Esophagus squamous epithelium (tissue), 5 donors: ENCODE measurements at places on chromosomes 1 and 21.

DNA sequence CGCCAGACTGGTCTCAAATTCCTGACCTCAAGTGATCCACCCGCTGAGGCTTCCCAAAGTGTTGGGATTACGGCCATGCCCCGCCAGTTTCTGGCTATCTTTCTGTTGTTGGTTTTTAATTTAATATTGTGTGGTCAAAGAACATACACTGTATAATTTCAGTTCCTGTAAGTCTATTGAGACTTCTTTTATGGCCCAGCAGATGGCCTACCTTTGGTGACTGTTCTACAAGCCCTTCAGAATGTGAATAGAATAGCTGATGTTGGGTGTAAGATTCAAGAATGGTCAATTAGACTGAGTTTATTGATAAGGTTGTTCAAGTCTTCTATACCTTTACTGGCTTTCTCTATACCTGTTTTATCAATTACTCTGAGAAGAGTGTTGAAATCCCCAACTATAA, 10.7 kb downstream of the HES2 start:
- no peak for DNase-seq

GRCh38 chr1:81408419-81408818, 392.3 kb upstream of the ADGRL2 start:
- no peak for DNase-seq

DNA sequence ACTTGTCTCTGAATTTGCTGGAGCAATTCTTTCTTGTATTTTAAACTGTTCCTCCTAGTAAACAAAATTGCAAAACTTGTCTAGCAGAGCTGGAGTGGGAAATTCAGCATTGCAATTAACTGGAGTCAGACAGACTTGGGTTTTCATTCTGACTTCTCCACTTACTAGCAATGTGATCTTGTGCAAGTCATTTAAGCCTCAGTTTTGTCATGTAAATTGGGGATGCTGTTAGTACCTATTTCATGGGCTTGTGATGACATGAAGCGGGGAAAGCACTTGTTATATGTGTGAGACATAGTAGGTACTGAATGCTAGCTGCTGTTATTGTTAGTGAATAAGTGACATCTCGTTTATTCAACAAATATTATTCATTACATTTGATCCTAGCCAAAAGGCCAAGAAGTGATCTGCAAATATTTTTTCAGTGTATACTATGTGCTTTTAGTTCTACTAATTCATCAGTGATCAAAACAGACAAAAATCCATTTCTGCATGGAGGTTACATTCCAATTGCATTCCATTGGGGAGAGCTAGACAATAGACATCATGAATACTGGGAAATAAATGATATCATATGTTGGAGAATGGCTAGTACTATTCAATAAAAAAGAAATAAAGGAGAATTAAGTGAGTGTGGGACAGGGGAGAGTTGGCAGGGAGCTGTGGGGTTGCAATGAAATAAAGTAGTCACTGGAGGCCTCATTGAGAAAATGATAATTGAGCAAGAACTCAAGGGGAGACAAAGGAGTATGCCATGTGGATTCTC, 47.1 kb downstream of the CACHD1 start:
- no peak for DNase-seq

- DNase-seq: no peak
Observed at GRCh38 chr21:39050841-39051587, 132.2 kb downstream of the PSMG1 start.

- DNase-seq: no peak
Observed at GRCh38 chr1:184225283-184226099, 161.3 kb upstream of the C1orf21 start.

DNA sequence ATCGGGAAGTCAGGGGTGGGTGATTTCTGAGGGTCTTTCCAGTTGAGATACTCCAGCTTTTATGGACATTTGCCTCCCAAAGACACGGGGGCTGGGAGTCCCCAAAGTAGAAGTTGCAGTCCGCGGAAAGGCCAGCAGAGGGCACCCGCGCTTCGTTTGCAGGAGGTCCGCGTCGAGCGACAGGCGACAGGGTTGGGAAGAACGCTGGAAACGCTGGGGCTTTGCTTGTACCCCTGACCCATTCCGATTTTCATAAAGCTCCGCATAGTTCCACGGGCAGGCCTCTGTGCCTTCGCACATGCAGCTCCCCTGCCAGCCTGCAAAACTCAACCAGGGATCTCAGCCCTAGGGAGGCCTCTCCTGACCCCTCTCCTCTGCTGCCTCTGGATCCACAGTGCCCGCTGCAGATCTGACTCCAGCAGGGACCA, 44.2 kb upstream of the LAPTM5 start:
- no peak for DNase-seq

GRCh38 chr1:199129247-199129646, 490.4 kb downstream of the PTPRC start:
- DNase-seq: no peak

- DNase-seq: no peak
Observed at GRCh38 chr1:209063767-209064659, 519.5 kb upstream of the CAMK1G start.

DNA sequence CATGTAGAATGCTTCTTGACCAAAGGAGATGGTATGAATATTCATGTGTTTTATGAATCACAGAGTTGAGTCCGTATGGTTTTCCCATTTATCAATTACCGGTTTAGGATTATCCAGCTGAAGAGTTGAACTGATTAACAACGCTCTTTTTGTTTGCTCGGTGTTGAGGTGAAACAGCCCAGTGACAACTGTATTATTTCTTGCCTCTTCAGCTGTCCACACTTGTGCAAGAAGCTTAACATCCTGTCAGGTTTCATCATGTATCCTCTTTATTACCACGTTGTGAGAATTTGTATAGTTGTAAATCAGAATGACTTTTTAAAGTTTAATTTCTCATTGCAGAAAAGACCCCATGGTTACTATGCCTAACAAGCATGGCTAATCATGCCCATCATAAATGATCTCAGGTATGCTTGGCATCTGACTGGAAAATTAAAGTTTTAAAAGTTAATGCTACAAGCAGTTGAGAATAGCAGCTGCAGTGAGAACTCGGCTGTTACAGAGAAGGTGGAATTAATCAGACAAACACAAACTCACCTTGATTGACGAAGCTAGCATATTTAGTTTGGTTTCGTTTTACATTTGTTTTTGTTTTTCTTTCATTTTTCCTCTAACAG, 563.2 kb upstream of the ADGRL2 start:
- DNase-seq: no peak

GRCh38 chr21:39874759-39875158, 7.5 kb downstream of the PCP4 start:
- no peak for DNase-seq

DNA sequence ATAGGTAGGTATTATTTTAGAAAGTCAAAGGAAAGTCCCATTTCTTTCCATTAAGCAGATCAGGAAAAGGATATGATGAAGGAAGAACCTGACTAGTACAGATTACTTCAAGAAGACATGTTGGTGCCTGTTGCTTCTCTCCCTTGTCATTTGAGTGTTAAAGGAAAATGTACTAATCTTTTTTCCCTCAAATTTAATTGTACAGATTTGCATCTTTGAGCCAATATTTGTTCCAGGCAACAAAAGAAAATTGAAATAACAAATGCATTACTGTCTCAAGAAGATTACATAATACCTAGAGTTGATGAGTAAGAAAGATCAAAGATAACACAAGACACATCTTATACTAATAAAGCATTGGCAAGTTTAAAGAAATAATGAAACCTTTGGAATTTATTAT, 566.9 kb upstream of the ZP4 start:
- no peak for DNase-seq

GRCh38 chr1:168654198-168654915, 74.6 kb downstream of the DPT start:
- no peak for DNase-seq

- DNase-seq: no peak
Observed at GRCh38 chr1:39659538-39659937, 12.4 kb downstream of the NT5C1A start.

DNA sequence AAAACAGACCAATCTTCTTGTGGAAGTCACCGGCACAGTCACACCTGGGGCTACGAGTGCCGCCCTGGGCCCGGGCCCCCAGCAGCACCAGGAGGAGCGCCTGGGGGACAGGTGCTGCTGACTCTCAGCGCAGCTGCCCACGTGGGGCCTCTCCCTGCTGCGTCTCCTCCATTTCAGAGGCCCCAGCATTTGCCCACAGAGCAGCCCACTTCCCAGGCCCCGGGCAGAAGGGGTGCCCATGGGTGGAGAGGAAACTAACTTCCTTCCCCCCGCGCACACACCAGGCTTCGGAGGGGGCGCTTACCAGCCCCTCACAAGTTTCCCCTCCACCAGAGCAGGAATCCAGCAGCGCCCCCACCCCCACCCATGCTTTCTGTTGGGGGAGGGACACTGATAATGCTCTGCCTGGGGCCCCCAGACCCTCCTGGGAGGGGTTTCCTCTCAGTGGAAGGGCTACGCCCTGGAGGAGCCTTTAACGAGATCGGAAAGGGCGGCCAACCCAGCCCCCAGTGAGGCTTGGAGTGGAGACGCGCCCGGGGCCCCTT, 440 bp downstream of the TNFRSF25 start:
- no peak for DNase-seq

- DNase-seq: no peak
Observed at GRCh38 chr1:240608707-240609106, 3.2 kb downstream of the GREM2 start.

- no peak for DNase-seq
Observed at GRCh38 chr1:177119311-177119710, 45.2 kb downstream of the ASTN1 start.

DNA sequence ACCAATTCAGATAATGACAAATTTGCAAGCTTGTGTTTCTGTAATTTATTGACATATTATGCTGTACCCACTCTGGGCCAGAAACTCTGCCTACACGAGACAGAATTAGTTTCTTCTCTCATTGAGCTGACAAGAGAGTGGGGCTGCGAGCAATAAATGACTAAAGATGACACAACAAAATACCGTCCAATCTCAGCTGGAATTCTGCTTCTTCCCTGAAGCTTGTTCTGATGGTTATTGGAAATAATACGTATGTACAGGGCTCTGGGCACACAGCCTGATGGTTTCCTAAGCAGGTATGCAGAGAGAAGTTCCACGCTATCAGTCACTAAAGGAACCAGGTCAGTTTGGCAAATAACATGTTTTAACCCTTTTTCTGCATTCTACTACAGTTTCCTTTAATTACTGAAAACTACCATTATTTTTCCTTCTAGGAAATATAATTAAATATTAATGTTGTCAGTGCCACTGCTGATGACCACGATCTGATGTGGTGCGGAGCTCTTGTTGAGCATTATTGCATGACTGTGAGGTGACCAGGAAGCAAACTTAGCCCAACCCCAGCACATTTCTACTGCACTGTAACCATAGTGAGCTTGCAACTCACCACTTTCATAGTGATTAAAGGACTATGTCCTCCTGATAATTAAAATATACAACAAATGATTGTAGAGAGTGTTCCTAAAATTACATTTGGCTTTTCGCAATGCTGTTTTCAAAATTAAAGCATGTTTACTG, 221.4 kb upstream of the L1TD1 start:
- no peak for DNase-seq

DNA sequence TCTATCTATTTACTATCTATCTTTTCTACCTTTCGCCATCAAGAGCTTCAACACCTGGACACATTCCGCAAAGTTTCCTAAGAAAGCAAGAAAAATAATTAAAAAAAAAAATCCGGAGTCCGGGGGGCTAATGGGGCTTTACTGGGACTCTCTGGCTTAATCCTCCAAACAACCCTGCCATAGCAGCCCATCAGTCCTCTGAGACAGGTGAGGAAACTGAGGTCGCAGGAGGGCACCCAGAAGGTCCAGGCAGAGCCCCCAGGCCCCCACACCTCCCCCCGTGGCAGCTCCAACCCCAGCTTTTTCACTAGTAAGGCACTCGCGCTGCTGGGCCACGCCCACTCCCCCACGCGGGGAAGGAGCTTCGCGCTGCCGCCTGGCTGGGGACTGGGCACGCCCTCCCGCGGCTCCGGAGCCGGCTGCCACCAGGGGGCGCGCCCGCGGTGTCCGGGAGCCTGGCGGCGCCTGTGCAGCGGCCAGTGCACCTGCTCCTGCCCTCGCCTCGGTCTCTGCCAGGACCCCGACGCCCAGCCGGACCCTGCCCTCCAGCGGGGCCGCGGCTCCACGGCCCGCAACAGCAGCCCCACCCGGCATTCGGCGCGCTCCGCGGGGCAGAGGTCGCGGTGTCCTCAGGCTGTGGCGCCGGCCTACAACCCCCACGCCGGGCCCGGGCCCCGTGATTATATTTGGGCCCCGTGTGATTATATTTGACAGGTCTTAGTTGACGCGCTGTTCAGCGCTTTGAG, 54.1 kb upstream of the SAMD11 start:
- no peak for DNase-seq

DNA sequence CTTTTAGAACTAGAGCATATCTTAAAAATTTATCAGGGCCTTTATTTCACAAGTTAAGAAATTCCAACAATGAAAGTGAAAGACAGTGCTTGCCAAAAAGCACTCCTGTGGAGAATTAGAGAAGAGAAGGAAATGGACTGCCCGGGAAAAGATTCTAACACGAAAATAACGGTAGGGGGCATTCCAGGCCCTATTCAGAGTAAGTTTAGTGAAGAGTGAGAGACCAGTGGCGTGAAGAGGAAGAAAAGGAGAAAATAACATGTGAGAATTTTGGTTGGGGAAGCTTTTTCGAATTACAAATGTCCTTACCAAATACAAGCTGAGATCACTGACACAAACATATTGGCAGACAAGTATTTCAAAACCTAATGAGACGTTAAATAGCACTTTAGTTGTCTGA, 38.4 kb upstream of the RBM34 start:
- no peak for DNase-seq

- no peak for DNase-seq
Observed at GRCh38 chr1:156795787-156796186, 20.9 kb downstream of the SH2D2A start.

DNA sequence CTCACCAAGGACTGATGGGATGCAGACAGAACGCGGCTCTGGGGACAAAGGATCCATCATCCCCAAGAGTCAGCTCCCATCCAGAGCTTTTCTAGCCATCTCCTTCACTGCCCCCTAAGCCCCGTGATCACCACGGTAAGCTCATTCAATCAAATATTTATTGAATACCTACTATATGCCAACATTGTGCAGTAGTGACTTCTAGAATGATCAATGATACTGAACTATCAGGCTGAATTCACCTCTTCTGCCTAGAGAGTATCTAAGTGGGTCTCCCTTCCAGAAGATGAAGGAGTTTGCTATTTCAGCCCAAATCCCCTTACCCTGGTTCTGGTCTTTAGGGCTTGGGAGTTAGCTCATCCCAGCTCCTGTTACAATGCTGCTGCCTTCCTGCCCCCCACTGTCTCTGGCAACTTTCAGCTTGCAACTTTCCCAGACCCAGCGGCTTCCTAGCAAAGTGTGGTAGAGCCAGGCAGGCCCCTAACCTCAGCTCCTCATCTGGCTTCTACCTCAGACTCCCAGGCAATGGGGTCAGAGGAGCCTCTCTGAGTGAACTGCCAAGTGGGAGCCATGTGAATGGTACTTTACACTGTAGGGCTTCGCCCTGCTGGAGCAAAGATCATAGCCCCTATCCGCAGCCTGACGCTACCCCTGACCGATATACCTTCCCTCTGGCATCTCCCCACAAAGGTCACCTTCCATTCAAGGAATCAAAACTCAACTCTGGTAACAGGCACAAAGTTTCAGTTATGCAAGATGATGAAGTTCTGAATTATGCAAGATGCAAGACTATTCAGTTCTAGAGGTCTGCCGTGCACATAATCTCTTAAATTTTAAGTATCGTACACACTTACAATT, 20.9 kb downstream of the TMEM53 start:
- no peak for DNase-seq
